GM23338 (cell line): ENCODE measurements at places on chromosomes 6 and 20. TPM values are rescaled to one million over a fixed set of nuclear protein-coding genes. Genes with fewer than 3 reads are reported as not detected.

GRCh38 chr20:33082546-33082945 is 3.1 kb downstream of the BPIFB4 start:
- DNase-seq = no peak

GRCh38 chr6:34324738-34325444 is 67.6 kb downstream of the NUDT3 start:
- DNase-seq = peak; percentile 28

- no peak for DNase-seq
Observed at GRCh38 chr6:127022302-127022701, 96.2 kb upstream of the RSPO3 start.

- no peak for DNase-seq
Observed at GRCh38 chr20:32183947-32184635, 23.5 kb downstream of the PLAGL2 start.

- DNase-seq = no peak
Observed at GRCh38 chr6:30565772-30566171, 5.5 kb upstream of the ABCF1 start.

- DNase-seq = no peak
Observed at GRCh38 chr6:2204272-2204671, 41.1 kb downstream of the GMDS start.

GRCh38 chr20:10004900-10005299 is 29.9 kb upstream of the ANKEF1 start:
- DNase-seq = no peak

- peak; percentile 95 for DNase-seq
Observed at GRCh38 chr6:41442800-41443501, 103.2 kb upstream of the FOXP4 start.

DNA sequence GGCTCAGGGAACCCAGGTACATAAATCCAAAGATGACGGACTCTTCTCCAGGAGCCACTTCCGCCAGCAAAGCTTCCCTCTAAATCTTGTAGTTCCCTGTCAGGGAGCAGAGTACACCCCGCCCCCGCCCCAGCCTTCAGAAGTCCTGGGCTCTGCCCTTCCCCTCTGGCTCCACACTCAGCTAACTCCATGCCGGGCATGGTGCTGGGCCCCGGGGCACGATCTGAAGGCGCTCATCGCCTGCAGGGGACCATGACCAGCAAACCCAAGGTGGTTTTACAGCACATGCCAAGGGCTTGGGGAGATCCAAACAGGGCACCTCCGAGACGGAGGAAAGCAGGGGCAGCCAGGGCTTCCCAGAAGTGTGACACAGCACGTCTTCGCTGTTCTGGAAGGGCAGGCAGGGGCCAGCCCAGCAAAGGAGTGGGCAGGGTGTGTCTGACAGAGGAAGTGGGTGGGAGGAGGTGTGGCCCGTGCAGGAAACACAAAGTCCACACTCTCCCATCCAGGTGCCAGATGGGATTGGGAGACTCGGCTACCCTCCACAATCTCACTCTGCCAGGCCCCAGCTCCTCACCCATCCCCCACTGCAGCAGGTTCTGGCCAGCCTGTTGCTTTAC is 41.6 kb upstream of the SLC22A2 start:
- DNase-seq = peak; percentile 34

- DNase-seq = no peak
Observed at GRCh38 chr6:4463236-4463635, 313.0 kb upstream of the CDYL start.

DNA sequence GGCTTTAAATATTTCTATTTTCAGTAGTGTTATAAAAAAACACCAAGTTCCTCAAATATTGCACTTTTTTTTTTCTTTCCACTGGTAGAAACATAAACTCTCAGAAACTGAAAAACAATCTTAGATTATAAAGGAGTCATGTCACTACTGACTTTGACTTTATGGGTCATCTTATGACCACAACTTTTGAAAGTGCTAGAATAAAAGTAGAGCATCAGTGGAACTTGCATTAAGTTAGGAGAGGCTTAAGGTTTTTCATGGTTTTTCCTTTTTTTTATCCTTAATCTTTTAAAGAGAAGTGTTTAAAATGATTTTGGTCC is 56.6 kb upstream of the SUPT3H start:
- no peak for DNase-seq

PTK6 gene
- total RNA-seq = 0.28 TPM in 1 of 2 replicates, not detected in the other

TULP1 gene
- total RNA-seq = 1.3 and 3.0 TPM in 2 replicates

ULBP1 gene
- total RNA-seq = 1.0 and 1.7 TPM in 2 replicates

ESR1 gene
- 0.94 TPM in 1 of 2 replicates, not detected in the other for total RNA-seq

ZNF165 gene
- total RNA-seq = 5.5 and 7.6 TPM in 2 replicates

FAM229B gene
- 4.4 and 4.7 TPM in 2 replicates for total RNA-seq
